ENCODE measurements at places on chromosomes 13 and 19.
A peak's percentile ranks its signal among the peaks of the same experiment; 100 is the strongest.

DNA sequence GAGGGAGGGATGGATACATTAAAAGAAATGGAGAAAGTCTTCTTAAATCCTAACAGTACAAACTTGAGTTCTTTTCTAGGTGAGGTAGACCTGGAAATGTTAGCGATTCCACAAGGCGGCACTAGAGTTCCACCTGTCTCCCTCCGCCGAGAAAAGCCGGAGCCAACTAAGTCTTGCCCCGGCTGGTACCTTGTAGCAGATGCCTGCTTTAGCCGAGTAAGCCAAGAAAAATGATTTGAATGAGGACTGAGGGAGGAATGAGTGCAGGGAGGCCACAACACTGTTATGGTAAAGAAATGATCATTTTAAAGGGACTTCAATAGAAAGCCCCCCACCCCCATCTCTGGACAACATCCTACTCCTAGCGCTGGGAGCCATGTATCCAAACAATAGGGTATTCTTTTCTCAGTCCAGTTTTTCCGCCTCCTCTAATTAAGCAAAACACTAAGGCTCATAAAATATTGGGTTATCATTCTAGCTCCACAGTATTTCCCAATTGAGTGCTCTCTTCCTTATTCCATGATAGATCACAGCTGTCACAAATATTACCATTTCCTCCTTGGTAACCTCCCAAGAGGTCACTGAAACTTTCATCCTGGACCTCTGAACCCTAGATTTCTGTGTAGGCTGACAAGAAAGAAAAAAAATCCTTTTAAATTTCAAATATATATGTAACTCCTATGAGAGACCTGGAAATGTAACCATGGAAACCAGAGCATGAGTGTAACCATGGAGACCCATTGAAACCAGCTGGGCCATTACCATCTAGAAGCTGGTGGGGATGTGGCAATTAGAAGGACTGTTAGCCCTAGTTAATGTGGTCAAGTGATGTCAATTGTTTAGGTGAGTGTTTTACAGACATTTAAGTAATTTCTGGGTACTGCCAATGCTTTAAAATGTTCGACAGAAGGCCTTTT, 58.3 kb downstream of the GPALPP1 start:
- peak; percentile 97 for DNase-seq

- DNase-seq, result no peak
These were observed 25.6 kb upstream of the PCCA start for GRCh38 chr13:100063333-100063732.

- no peak for DNase-seq
These were observed 70.8 kb upstream of the PCDH20 start for GRCh38 chr13:61486496-61486895.

GRCh38 chr13:98396071-98396710, 180.7 kb downstream of the STK24 start:
- DNase-seq, result no peak

GRCh38 chr13:32330441-32330840, 15.1 kb downstream of the BRCA2 start:
- no peak for DNase-seq

GRCh38 chr13:23377579-23377978, 55.9 kb downstream of the SACS start:
- DNase-seq, result no peak

DNA sequence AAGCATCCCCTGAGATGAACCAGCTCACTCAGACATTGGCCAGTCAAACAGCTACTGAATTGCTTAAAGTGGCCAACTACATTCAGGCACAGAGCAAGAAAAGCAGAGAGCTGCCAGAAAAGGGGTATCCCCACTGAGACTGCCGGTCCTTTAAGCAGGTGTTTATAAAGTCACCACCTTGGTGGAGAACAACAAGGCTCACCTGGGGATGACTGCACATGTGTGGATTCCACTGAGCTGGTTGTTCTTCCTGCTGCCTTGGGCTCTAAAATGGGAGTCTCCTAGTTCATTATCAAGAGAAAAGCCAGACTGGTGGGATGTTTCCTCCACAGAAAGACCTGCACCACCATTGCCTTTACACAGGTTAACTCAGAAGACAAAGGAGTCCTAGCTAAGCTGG, 51.8 kb upstream of the IPO5 start:
- DNase-seq, result peak; percentile 19

DNA sequence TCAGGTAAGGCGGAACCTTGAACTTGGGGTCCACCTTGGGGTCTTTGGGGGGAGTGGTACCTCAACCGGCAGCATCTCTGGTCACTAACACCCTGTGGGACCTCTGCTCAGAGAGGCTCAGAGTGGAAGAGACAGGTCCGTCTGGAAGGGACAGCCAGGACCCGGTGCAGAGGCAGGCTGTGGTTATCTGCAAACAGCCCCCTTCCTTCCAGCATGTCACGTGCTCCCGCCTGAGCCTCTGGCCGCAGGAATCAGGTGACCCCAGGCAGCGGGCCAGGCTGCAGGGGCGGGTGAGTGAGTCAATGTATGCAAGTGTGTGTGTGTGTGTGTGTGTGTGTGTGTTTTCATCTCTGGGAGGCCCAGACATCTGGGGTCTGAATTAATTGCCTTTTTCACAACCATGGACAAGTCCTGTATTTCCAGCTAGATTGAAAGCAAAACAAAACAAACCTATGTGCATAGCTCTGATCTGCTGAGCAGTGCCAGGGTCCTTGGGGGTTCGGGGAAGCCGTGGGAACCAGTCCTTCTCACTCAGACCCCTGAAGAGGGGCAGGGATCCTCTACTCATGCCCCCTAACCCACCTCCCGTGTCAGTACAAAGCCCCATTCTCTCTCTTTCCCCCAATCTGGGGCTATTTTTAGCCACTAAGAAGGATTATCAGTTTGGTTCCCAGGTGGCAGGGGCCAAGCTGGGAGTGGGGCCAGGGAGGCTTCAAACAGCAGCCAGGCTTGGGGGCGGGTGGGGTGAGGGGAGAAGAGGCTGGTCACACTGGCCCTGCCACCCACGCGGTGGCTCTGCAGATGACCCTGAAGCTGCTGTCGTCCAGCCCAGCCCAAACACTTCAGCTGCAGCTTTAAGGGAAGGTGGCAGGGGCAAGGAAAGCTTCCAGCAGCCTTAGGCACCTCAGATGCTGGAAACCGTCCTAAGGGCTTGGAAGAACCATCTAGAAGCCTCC, 31.4 kb downstream of the CERS4 start:
- DNase-seq, result peak; percentile 68

GRCh38 chr19:3178973-3179738, 587 bp downstream of the S1PR4 start:
- no peak for DNase-seq

Data from brain (organoid and tissue), 16 donors.